ENCODE measurements at places on chromosomes 13 and 19.

DNA sequence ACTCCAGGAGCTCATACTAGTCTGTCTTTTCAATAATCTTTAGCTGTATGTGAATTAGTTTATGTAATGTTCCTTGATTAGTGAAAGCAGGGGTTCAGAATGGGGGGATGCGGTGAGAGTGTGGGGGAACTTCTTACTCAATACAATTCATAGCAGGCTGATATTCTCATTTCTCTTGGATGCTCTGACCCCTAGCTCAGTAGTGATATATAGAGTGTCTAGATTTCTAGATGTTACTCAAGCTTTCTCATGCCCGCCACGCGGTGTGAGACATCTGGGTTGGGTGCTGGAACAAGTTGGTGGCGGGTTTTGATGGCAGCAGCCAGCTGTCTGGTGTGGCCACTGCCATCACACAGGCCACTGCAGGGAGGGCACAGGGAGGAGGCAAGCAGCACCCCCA, 39.3 kb upstream of the FLT1 start:
- H3K36me3 ChIP-seq: no peaks in the 10 kb centered on the region
- H3K27me3 ChIP-seq: no peaks in the 10 kb centered on the region
- no peak for DNase-seq
- H3K27ac ChIP-seq: no peak overlapping the region
- no peaks in the 10 kb centered on the region for H3K4me1 ChIP-seq

- H3K27ac ChIP-seq: peak overlapping the region; percentile 83
- H3K4me1 ChIP-seq: peaks cover 22% of the 10 kb centered on the region
- H3K36me3 ChIP-seq: no peaks in the 10 kb centered on the region
- no peaks in the 10 kb centered on the region for H3K27me3 ChIP-seq
- peak overlapping the region; percentile 17 for H3K4me3 ChIP-seq
- peak; percentile 98 for DNase-seq
Observed at GRCh38 chr19:2543463-2544442, 67.8 kb downstream of the GADD45B start.

DNA sequence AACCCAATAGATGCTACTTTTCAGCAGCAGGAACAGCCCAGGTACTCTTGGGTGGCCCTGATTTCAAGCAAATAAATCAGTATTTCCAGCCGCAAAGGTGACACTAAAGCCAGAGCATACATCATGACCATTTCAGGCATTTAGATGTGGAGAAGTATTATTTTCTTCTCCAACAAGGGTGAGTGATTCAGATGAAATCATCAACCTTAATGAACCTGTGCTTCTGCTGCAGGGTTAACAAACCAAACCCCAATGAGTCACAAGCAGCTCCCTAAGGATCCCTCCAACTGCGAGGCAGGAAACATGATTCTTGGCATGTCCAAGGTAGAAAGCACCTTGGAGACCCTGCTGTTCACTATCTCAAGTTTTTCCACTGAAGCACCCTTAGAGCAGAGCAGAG, 32.7 kb downstream of the MBNL2 start:
- no peaks in the 10 kb centered on the region for H3K27me3 ChIP-seq
- H3K4me3 ChIP-seq: no peak overlapping the region
- H3K4me1 ChIP-seq: peaks cover 59% of the 10 kb centered on the region
- no peak for DNase-seq
- peak overlapping the region; percentile 95 for H3K27ac ChIP-seq

DNA sequence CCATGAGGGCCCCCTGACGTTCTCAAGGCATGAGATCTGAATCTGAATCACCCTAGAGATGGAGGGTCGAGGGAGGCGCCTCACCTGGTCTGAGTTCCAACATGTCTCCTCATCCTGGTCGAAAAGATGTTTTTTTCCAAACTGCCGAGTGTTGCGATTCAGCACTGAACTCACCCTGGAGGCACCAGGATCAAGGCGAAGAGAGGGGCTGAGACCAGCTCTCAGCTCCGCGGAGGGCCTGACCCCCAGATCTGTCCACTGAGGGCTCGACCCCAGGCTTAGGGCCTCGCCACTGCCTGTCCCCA, 555 bp downstream of the NR2C2AP start:
- peak overlapping the region; percentile 65 for H3K27ac ChIP-seq
- DNase-seq: no peak
- H3K4me3 ChIP-seq: peak overlapping the region; percentile 64
- H3K4me1 ChIP-seq: no peaks in the 10 kb centered on the region
- no peaks in the 10 kb centered on the region for H3K36me3 ChIP-seq

DNA sequence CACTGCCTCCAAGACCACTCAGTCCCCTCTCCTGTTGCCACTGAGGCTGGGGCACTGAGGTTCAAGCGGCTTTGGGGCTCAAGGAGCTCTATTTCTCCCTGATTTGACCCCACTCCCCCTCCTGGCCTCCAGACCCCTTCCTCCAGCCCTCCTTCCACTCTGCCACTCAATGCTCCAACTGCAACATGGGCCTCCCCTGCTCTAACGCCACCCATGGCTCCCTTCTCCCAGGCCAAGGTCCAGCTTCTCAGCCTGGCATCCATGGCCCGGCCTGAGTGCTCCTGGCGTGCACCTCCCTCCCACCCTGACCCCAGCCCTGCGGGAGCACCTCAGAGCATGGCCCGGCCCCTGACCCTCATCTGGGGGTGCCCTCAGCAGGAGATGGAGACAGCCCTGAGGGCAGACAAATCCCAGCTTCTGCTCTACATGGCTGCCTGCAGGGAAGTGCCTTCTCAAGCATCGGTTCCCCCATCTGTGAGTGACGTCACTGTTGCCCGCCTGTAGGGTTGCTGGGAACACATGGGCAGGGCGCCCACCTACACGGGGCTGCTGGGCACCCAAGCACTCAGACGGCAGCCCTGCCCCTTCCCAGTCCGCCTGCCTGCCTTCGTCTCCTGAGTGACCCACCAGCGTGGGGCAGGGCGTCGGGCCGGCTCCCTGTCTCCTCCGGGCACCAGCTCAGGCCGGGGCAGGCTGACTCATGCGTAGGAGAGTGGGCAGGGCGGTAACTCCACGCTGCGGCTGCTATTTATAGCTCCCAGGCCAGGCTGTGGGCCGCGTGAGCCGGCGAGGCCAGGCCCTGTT, 1.6 kb upstream of the DIRAS1 start:
- no peak overlapping the region for H3K4me3 ChIP-seq
- H3K36me3 ChIP-seq: no peaks in the 10 kb centered on the region

DNA sequence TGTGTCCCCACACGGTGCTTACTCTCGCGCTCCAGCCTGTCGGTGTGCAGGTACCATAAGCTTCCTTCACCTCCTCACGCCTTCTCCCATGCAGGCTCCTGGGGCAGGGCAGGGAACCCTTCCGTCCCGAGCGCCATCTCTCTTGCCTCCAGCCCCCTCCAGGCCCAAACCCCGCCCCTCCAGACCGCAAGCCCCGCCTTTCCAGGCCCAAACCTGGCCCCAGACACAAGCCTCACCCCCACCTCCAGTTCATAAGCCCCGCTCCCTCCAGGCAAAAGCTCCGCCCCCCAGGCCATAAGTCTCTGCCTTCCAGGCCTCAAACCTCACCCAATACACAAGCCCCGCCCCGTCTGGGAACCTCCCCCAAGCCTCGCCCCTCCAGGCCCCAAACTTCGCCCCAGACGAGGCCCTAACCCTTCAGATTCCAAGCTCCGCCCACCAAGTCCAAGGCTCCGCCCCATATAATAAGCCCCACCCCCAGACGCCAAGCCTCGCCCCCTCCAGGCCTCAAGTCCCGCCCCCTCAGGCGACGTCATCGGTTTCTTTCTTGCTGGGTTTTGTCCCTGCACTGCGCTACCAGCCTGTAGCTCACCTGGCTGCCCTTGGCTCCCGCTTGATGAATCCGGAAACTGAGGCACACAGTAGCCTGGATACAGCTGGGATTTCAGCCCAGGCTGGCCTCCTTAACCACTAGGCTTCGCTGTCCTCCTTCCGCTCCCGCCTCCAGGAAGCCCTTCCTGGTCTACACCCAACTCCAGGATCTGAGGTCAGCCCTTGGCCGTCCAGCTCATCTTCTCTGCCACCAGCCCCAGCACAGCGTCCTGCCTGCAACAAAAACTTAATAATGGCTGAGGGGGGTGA, 16.1 kb downstream of the MKNK2 start:
- peaks cover 13% of the 10 kb centered on the region for H3K36me3 ChIP-seq
- H3K27ac ChIP-seq: peak overlapping the region; percentile 25
- H3K4me3 ChIP-seq: no peak overlapping the region
- no peaks in the 10 kb centered on the region for H3K27me3 ChIP-seq
- peaks cover 13% of the 10 kb centered on the region for H3K4me1 ChIP-seq
- peak; percentile 78 for DNase-seq

DNA sequence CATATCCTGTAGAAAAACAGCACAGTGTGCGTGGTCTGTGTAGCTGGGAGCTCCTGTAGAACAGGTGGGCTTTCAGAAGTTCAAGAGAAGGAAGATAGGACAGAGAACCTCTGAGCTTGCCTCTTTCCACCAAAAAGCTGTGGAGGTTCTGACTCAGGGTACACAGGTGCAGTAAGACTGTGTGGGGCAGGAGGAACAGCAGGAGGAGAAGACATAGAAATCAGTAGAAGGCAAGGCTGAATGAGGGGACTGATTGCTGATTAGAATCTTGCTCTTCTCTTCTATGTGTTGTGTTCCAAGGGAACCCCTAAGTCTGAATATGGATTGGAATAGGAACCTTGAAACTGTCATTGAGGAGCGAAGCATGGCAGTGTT, 122.7 kb downstream of the AKAP11 start:
- no peaks in the 10 kb centered on the region for H3K36me3 ChIP-seq
- no peaks in the 10 kb centered on the region for H3K27me3 ChIP-seq
- DNase-seq: no peak
- H3K27ac ChIP-seq: no peak overlapping the region
- no peak overlapping the region for H3K4me3 ChIP-seq
- no peaks in the 10 kb centered on the region for H3K4me1 ChIP-seq

GRCh38 chr19:53991224-53992113, at the start of gene CACNG6:
Gene CACNG6 (plus strand): TSS chr19:53991637. CDS start chr19:53992878, 1,241 bp downstream.
- H3K4me3 ChIP-seq: peak within 1 kb of the TSS; percentile 39
- no peaks in the 10 kb centered on the region for H3K4me1 ChIP-seq
- H3K27ac ChIP-seq: no peak within 1 kb of the TSS
- H3K36me3 ChIP-seq: no peaks in the 10 kb centered on the region
- peaks cover 15% of the 10 kb centered on the region for H3K27me3 ChIP-seq

DNA sequence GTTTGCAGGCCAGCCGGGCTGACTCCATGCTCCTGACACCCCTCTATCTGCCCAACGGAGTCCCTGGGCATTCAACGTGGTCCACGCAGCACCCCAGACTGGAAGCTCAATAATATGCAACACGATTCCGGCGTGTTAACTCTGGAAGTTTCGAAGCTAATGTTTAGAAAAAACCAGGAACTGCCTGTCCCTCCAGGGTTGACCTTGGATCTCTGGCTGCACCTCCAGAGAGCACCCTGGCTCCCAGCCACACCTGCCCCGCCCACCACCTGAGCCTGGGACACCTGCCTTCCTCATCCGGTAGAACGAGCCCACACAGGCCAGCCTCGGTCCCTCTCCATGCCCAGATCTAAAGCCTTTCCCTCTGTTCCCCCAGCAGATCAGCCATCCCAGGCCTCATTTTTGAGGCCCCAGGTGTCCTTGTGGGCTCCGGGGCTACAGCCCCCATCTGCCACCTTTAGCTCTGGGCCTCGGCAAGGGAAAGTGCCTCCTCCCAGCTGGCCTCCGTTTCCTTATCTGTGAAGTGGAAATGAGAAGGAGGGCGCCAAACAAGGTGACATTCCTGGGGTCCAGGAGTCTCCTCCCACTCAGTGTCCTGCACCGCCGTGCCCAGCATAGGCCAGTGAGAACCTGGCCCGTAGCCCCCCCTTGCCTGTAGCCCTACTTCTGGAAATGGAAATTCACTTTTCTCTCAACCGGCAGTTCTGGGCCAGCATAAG, 38.7 kb downstream of the KLF2 start:
- peak overlapping the region; percentile 44 for H3K27ac ChIP-seq
- H3K4me3 ChIP-seq: peak overlapping the region; percentile 2
- DNase-seq: peak; percentile 97
- H3K4me1 ChIP-seq: peaks cover 7% of the 10 kb centered on the region

DNA sequence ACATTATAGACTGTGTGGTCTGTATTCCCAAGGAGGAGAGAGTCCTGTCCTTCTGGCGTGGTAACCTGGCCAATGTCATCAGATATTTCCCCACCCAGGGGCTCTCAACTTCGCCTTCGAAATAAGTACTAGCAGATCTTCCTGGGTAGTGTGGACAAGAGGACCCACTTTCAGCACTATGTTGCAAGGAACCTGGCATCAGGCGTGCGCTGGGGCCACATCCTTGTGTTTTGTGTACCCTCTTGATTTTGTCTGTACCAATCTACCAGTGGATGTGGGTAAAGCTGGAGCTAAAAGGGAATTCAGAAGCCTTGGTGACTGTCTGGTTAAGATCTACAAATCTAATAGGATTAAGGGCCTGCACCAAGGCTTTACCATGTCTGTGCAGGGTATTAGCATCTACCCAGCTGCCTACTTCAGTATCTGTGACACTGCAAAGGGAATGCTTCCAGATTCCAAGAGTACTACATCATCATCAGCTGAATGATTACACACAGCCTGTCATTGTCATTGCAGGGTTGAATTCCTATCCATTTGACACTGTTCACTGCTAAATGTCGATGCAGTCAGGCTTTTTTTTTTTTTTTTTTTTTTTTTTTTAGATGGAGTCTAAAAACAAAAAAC, 148.0 kb downstream of the PRR20E start:
- no peaks in the 10 kb centered on the region for H3K36me3 ChIP-seq

- H3K36me3 ChIP-seq: no peaks in the 10 kb centered on the region
- peak overlapping the region; percentile 55 for H3K4me3 ChIP-seq
- peaks cover 7% of the 10 kb centered on the region for H3K4me1 ChIP-seq
- DNase-seq: peak; percentile 84
- no peak overlapping the region for H3K27ac ChIP-seq
Observed at GRCh38 chr19:45496349-45496953, 396 bp downstream of the RTN2 start.

- peaks cover 6% of the 10 kb centered on the region for H3K36me3 ChIP-seq
- H3K4me1 ChIP-seq: no peaks in the 10 kb centered on the region
- DNase-seq: no peak
- H3K27me3 ChIP-seq: no peaks in the 10 kb centered on the region
- H3K4me3 ChIP-seq: peak overlapping the region; percentile 83
- H3K27ac ChIP-seq: peak overlapping the region; percentile 97
Observed at GRCh38 chr19:55601084-55601483, 996 bp downstream of the ZNF524 start.

GRCh38 chr13:96068729-96069128, 15.5 kb upstream of the UGGT2 start:
- no peaks in the 10 kb centered on the region for H3K27me3 ChIP-seq
- H3K4me3 ChIP-seq: no peak overlapping the region
- no peaks in the 10 kb centered on the region for H3K4me1 ChIP-seq
- H3K36me3 ChIP-seq: no peaks in the 10 kb centered on the region

GRCh38 chr13:96020931-96021330, 32.3 kb downstream of the UGGT2 start:
- no peaks in the 10 kb centered on the region for H3K27me3 ChIP-seq
- no peak overlapping the region for H3K4me3 ChIP-seq
- peaks cover 26% of the 10 kb centered on the region for H3K4me1 ChIP-seq
- no peaks in the 10 kb centered on the region for H3K36me3 ChIP-seq
- peak; percentile 49 for DNase-seq
- H3K27ac ChIP-seq: peak overlapping the region; percentile 51

DNA sequence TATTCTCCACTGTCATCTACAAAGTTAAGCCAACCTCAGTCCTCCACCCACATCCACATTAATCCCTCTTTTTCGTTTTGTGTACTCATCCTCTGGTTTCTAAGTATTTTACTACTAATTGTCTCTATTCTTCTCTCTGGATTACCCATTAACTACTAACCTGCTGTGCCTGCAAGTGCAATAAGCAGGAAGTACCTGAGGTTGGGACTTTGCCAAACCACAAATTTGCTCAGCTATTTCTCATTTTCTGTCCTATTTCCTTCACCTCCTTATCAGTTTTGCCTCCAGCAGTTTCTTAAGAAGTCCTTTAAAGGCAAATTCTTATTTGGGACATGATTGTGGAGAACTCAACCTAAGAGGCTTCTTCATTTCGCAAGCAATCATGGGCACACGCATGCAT, 1708.9 kb downstream of the SLITRK5 start:
- H3K27me3 ChIP-seq: no peaks in the 10 kb centered on the region
- no peaks in the 10 kb centered on the region for H3K36me3 ChIP-seq
- no peak for DNase-seq
- H3K4me1 ChIP-seq: no peaks in the 10 kb centered on the region
- no peak overlapping the region for H3K27ac ChIP-seq

Data from pancreas (tissue), 10 donors.